Foreskin fibroblast (primary cell): ENCODE measurements at places on chromosomes 4 and X.
A peak's percentile ranks its signal among the peaks of the same experiment; 100 is the strongest.

DNA sequence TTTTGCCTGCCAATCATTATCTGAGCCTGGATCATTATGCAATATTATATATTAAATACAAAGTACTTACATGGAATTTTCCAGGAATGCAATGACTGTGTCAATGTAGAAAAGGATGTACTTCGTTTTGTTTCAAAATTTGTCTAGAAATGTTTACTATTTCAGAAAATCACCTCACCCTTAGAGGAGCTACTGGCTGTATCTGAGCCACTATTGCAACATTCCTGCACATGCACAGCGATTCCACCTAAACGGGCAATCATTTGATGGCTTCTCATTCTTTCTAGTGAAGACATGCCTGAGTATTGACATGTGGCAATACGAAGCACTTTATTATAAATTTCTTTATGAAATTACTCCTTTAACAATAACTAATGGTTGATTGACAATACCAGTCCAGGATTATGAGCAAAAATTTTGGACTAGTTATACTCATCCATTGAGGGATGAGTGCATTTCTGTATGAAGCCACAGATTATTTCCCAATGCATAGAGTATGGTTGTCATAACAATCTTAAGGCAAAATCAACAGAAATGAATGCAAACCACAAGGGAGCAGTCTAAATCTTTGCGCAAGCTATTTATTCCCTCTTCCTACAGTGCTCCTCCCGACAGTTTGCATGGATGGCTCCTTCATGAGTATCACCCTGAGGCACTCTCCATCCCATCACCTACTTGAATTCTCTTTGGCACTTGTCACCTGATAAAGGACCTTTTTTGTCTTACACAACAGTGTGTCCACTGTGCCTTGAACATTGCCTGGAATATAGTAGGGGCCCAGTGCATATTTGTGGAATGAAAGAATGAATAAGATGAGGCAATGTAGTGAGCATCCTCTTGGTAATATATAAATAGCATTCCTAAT, 35.8 kb upstream of the MMAA start:
- DNase-seq = no peak

DNA sequence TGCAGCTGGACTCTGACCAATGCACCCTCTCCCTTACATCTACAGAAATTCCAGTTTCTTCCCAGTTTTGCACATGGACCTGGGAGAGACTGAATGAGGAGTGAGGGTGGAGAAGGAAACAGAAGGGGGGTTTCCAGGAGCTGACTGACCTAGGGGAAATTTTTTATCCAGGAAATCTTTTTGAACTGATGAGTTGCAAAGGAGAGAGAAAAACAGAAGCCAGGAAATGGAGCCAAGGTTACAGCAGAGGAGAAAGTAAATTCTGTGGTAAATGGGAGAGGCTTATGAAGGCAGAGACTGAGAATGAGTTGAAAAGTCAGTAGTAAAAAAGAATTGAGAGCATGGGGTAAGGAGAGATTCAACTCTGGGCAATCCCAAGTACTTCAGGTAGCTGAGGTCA, 192.8 kb downstream of the SMIM20 start:
- DNase-seq = no peak

DNA sequence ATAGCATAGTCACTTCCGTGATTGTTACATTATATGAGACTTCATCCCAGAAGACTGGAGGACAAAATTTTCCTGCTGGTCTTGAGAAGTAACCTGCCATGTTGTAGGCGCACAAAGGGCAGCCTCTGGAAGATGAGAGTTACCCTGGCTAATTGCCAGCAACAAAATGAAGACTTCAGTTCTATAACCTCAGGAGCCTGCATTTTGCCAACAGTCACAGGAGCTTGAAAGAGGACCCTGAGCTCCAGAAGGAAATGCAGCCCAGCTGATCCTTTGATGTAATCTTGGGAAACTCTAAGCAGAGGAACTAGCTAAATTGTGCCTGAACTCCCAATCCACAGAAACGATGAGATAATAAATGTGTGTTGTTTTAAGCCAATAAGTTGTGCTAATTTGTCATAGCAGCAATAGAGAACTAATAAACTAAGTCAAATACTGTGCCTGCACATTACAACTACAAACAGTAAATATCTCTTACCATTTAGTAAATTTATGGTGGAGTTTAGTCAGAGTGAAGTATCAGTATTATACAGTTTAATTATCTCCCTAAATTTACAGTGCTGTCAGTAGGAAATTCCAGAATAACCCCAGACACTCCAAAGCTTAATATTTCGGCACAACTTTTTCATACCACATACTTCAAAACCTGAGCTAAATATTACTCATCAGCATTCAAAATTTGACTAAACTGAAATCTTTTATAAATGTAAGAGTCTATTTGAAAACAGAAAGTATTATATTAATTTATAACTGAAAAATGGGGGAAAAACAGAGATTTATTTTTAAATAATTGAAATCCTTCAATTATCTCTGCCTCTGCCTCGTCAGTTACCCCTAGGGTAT, 90.1 kb upstream of the MAPK10 start:
- no peak for DNase-seq

DNA sequence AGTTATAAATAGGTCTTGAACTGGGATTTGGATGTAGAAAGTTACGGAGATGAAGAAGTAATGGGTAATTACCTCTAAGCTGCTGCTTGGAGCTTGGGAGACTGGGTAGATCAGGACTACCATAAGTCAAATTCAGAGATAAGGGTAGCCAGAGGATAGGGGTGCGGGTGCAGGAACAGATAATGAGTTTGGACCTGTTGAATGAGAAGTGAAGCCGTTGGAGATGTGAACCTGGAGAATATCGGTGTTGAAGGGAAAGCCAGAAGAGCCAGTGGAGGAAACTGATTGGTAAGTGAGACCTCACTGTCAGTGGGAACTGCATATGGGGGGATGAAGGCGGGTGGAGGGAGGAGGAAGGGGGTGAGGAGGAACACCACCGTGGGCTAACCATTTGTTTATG, 618 bp upstream of the FOXO4 start:
- no peak for DNase-seq

GRCh38 chrX:50707405-50707804, 106.6 kb downstream of the SHROOM4 start:
- no peak for DNase-seq

GRCh38 chr4:137627739-137628460, 95.6 kb upstream of the PCDH18 start:
- DNase-seq = no peak

- no peak for DNase-seq
Observed at GRCh38 chrX:153411988-153412574, 809 bp downstream of the ZFP92 start.

DNA sequence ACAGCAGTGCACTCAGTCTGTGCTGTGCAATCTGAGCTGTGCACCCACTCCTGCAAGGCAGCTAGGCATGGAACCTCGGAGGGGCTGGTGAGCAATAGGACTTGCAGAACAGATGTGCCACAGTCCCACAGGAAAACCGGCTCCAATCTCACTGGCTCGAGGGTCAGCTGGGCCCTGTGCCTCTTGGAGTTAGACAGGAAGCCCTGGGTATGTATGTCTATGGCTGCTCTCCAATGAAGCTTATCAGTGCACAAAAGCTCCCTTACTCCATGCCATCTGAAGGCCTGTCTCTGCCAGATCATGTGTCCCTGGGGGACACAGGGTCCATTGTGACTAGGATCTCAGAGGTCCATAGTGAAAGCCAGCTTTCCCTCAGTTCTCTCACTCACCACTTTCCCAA, 335.8 kb downstream of the SH3BGRL start:
- DNase-seq = no peak

DNA sequence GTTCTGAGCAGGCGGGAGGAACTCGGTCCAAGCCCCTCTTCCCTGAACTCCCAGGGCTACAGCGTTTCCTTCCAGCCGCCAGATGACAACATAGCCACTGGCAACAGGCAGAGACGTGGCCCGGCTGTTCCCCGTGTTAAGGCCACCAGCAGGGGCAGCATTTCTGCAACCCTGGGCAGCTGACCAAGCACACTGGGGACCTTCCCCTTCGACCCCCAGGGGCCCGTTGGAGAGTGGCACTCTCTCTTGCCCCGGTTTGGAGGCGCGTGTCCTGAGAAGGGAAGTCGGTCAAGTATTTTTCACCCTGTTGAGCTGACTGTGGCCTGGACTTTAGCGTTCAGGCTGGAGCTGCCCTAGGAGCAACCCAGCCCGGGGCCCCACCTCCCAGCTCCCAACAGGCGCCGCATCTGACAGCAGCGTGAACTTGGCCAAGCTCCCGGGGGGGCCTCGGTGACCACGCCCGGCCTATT, 37.6 kb downstream of the ZBTB49 start:
- DNase-seq = peak; percentile 26

DNA sequence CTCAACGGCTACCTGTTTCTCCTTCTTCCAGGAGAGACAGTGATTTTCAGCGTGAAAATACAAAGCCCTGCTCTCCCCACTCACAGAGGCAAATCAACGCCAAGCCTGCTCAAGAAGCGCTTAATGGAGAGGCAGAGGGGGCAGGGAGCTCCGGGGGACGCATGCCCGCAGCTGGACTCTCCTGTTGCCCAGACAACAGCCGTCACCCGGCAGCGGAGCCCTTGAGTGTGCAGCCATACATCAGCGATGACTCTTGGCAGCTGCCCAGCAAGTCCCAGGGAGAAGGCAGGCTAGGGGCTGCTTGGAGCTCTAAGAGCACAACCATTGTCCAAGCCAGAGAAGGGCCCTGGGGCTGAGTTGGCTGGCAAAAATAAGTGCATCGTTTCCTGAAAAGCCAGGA, 71.0 kb upstream of the AFAP1 start:
- peak; percentile 32 for DNase-seq

- no peak for DNase-seq
Observed at GRCh38 chrX:12672367-12673106, 118.7 kb upstream of the PRPS2 start.

DNA sequence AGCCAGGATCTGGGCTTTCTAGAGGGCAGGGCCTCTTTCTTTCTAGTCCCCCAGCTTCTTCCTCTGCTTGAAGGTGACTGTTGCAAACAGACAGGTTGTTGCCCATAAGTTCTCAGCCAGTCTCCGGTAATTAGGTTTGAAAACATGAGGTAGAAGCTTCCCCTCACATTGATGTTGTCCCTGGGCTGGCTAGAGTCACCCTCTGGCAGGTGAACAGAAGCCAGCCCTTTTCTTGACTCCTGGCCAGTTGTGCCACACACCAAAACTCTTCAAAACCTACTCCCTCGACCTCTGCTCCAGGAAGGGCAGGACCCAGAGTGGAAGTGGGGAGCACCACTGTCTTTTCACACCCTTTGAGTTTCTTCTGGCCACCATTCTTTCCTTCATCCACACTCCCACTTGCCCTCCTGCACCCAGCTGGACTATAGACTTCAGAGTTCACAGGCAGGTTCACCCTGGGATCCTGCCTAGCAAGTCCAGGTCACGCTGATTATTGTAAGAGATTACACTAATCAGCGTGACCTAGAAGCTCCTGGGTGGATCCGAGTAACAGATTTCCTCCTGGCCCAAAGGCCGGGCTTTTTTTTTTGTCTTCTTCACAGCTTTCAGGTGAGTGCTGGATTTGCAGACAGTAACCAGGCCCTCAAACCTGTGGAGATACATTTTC, 37.4 kb upstream of the ARHGAP6 start:
- no peak for DNase-seq

- peak; percentile 56 for DNase-seq
Observed at GRCh38 chr4:8050555-8051206, 107.9 kb downstream of the ABLIM2 start.

DNA sequence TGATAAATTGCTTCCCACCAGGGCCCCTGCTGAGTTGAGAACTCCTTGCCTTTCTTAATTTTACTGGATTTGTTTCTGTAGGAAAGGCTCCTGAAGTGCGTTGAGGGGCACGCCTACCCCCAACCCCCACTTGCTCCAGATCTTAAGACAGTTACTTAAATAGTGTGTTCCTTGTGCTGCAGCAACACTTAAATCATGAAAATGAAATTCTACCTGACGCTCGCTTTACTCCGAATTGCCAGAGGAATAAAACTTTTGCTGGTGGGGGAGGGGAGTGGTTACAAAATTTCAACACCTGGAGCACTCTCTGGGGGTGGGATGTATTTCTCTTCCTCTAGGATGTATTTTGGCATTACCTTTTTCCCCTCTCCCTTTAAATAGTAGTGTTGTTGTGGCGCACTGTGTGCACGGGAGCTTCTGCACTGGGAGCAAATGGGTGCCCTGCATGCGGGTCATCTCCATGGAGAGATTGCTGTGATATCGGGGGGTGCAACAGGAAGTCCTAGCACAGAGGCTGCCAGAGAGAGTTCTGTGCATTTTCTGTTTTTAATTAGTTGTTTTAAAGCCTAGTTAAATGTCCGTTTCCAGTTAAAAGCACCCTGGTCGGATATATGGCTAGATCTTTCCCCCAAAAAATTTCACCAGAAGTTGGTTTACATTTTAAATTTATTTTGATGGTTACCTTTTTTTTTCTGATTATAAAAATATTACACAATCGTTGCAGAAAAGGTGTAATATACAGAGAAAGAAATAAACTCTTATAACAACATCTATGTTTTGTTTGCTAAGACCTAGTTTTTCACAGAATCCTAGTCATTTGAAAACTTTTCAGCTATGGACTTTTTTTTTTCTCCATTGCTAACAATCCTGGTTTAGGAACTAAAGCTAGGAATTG, 207.7 kb downstream of the SOWAHB start:
- peak; percentile 78 for DNase-seq

- no peak for DNase-seq
Observed at GRCh38 chr4:13328591-13328990, 155.5 kb downstream of the RAB28 start.

DNA sequence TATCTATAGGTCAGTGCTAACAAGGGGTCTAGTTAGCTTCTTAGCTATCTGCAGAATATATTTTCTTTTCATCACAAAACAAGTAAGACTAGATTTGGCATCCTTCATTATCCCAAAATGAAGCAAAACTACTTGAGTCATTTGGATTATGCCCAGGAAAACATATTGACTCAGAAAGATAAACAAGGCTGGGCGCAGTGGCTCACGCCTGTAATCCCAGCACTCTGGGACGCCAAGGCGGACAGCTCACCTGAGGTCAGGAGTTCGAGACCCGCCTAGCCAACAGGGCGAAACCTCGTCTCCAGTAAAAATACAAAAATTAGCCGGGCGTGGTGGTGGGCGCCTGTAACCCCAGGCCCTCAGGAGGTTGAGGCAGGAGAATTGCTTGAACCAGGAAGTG, 18.0 kb upstream of the MND1 start:
- no peak for DNase-seq

DNA sequence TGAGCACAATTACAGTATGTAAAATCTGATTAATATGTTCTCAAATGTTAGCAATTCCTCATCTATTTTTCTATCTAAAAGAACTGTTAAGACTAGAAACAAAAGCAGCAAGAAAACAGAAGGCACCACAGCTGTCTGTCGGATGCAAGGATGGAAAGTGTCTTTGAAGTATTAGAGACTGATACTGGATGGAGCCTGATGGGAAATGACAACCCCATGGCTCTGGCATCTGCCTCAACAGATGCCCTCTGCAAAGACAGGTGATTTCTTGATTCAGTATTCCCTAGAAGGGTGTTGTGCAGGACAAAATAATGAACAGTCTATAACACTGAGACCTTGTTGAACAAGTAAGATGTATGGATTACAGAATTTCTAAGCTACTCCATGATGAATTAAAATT, 19.7 kb downstream of the LRCH2 start:
- no peak for DNase-seq

DNA sequence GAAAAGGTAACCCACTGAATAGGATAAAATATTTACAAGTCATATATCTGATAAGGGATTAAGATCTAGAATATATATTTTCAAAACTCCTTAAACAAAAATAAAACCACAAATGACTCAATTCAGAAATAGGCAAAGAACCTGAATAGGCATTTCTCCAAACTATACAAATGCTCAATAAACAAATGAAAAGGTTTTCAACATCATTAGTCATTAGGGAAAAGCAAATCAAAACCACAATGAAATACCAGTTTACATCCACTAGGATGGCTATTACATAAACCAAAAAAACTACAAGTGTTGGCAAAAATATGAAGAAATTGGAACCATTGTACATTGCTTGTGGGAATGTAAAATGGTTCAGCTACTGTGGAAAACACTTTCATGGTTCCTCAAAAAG, 167.0 kb upstream of the GALNT7 start:
- peak; percentile 74 for DNase-seq
